ENCODE measurements at places on chromosomes 6 and 20.
A peak's percentile ranks its signal among the peaks of the same experiment; 100 is the strongest.

GRCh38 chr6:70666706-70667105 lies 977 bp upstream of the SMAP1 start:
- no peak for DNase-seq

DNA sequence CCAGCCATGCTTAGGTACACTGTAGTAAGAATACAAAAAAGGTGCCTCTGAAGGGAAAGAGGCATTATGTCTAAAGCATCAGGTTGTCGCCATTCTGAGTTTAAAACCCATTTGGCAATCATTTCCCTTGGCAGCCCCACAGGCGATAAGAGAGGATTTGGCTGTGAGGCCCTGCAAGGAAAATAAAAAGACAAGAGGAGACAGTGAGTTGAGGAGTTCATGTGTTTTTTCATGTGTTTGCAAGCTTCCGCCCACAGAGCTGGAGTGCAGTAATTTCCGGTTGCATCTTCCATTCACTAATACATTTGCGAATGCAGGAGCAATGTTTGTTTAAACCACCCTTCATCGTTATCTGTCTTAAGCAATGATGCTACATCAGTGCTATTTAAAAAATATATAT lies 138.5 kb upstream of the SOX4 start:
- DNase-seq = no peak

- no peak for DNase-seq
Measured at GRCh38 chr6:63319939-63320338, at the start of gene LGSN. TSS of gene LGSN (minus strand) at chr6:63319983. CDS start at chr6:63319943, 40 bp downstream.

DNA sequence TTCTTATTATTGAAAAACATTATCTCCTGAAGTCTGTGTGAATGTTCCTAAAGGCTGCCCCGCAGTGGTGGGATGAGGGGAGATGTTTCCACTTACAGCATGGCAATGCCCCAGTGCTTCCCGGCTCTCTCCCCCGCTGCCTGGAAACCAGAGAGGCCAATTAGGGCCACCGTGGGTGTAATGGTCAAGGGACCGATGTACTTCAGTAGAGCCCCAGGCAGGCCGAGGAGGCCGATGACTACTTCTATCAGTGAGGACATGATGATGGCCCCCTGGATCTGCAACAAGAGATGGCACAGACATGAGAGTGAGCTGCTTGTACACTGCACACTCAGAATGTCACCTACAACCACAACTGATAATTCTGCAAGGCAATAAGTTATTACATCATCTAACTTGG lies 117.8 kb downstream of the SLC23A2 start:
- DNase-seq = no peak

- no peak for DNase-seq
Measured at GRCh38 chr6:40989204-40990169, 49.5 kb downstream of the UNC5CL start.

DNA sequence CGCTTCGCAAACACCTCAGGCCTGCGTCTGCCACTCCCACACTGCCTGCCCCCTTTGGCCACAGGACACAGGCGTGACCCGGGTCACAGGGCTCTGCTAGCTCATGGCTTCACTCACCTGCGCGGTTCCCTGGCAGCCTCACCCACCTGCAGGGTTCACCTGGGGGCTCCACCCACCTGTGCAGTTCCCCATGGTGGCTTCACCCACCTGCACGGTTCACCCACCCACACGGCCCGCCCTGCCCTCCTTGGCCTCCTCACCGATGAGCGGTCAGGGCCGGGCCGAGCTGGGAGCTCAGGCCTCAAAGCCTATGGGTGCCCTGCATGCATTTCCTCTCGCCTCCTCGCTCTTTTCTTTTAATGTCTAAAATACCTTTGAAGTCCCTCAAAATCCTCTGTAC lies 54.7 kb downstream of the SMOC2 start:
- DNase-seq = no peak

- DNase-seq = no peak
Measured at GRCh38 chr20:23907579-23907978, 28.0 kb upstream of the CST5 start.

DNA sequence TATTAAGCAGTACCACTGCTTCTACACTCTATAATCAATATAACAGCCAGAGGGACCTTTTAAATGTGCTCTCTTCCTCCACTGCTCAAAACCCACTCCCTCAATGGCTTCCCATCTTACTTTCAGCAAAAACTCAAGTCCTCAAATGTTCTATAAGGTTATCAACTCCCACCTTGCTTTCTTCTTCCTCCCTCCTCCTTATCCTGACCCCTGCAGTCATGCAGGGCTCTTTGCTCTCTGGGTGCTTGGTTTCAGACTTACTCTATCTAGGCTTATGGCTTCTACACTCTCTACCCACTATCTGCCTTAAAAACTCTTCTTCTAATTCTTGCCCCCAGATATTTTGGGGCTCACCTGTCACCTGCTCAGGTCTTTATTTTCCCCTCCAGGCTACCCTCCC lies 5.3 kb downstream of the ARHGAP18 start:
- no peak for DNase-seq

DNA sequence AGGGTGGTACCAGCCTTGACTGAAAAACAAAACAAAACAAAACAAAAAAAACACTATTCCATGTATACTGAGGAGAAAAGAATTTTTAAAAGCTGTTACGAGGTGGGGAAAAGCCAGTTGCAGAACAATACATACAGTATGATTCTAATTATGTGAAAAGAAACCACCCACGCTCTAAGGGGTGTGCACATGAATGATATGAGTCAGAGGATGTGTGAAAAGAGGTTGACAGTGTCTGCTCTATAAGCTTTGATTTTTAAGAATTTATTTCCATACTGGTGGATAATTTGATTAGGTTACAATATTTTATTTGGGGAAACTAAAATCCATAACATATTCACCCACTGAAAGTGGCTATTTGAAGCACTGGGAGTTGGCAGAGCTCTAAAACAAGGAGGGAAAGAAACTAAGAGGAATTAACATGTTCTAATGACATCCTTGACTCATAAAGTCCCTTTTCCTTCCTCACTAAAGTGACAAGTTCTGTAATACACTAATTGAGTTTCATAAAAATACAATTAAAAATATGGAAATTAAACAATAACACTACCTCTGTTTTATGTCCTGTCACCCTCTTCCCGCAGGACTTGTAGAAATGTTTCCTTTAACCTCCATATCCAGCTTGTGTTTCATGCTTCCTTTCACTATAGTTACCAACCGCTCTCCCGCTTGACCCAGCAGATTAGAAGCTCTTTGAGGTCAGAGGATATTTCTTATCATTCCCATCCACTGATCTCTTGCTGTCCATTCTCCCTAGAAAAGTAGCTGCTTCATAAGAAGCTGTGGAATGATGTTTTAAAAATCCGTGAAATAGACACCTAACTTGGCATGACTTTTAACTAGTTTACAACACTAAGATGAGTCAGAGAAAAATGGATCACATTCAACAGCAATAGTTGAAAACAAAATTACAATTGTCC lies 118.6 kb upstream of the CCDC28A start:
- DNase-seq = peak; percentile 22

- no peak for DNase-seq
Measured at GRCh38 chr20:32917191-32917950, 58.6 kb downstream of the EFCAB8 start.

DNA sequence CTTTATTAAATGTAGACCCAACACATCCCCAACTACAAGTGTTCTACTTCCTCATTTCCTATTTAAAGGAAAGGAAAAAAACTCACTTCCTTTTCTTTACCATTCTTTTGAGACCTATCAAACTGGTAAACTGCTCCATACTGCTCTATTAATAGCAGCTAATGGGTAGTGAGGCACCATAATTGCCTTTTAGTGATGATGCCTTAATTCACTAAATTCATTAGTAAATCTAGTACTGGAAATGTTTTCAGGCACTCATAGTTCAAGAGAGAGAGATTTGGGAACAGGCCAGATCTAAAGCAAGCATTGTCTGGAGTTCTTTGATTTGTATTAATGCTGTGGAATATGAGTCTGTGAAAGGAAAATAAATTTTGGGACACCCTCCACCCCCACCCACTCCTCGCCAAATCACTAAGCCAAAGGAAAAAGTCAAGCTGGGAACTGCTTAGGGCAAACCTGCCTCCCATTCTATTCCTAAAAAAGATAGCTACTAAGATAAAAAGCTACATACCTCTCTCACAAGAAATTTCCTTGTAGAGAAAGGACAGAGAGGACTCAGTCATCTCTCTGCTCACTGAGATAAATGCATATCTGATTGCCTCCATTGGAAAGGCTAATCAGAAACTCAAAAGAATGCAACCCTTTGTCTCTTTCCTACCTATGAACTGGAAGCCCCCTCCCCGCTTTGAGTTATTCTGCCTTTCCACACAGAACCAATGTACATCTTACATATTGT lies 13.6 kb upstream of the IBTK start:
- no peak for DNase-seq

GRCh38 chr6:156731396-156731795 lies 45.8 kb upstream of the ARID1B start:
- no peak for DNase-seq

DNA sequence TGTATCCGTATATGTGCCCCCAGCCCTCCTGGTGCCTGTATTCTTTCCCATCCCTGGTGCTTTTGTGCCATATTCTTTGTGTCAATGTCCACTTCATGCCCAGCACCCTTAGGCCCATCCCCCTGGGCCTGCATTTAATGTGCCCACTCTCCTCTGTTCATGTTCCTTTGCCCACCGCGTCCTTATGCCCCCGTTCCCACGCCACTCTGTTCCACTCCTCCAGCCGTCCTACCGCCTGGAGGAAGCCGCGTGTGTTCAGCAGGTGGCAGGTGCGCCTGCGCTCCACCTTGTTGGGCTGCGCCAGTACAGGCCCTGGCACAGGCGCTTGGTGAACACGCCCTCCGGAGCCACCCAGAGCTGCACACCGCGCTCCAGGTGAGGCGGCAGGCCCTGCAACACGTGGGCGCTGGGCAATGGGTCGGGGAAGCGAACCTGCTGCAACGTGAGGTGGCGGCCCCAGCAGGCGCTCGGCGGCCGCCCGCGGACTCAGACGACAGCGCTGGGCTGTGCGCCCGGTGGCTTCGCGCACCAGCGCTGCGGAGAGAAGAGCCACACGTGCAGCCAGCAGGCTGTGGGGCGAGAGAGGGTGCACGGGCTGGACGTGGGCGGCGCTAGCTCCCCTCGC lies 4.0 kb upstream of the FOXS1 start:
- no peak for DNase-seq

GRCh38 chr20:58597249-58597891 lies 53.7 kb upstream of the STX16 start:
- peak; percentile 97 for DNase-seq

- DNase-seq = no peak
Measured at GRCh38 chr6:154623391-154623790, 109.8 kb upstream of the SCAF8 start.

DNA sequence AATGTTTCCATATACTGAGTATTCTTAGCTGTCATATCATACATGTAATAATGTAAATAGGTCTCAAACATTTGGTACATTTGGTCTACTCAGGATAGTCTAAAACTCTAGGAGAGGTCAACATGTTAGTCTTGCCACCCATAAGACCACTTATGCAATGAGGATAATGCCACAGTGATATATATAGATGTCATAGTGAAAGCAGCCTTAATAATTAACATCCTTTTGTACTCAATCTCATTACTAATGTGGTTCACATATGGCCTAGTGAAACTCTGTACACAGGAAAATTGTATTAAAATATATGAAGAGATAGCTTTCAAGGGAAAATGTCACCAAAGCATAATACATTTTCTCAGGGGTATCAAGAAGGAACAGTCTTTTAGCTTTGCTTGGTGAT lies 577.9 kb downstream of the TFAP2B start:
- no peak for DNase-seq

- no peak for DNase-seq
Measured at GRCh38 chr6:1594445-1595200, 15.1 kb upstream of the FOXC1 start.

- DNase-seq = no peak
Measured at GRCh38 chr20:6683021-6683977, 84.2 kb upstream of the BMP2 start.

DNA sequence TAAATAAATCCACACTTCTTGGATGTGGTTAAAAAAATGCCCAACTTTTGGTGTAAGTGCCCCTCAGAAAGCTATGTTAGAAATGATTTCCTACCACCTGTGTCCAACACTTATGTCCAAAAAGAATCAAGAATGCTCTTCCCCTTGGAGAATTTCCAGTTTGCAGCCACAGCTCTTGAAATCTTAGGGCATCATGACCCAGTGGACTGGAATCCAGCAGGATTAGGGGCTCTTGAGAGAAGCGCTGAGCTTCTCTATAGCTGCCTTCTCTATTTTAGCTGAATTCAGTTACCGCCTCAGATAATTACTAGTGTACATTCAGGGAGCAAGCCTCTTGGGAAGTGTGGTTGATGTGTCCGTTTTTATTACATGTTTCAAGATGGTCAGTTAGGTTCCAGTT lies 2.5 kb downstream of the PHACTR1 start:
- DNase-seq = no peak

GRCh38 chr6:28152531-28152930 lies 10.8 kb downstream of the ZKSCAN8 start:
- DNase-seq = no peak

- DNase-seq = no peak
Measured at GRCh38 chr20:18004384-18005031, 35.7 kb downstream of the MGME1 start.

GRCh38 chr20:19048995-19049501 lies 163.4 kb upstream of the SLC24A3 start:
- DNase-seq = peak; percentile 5

DNA sequence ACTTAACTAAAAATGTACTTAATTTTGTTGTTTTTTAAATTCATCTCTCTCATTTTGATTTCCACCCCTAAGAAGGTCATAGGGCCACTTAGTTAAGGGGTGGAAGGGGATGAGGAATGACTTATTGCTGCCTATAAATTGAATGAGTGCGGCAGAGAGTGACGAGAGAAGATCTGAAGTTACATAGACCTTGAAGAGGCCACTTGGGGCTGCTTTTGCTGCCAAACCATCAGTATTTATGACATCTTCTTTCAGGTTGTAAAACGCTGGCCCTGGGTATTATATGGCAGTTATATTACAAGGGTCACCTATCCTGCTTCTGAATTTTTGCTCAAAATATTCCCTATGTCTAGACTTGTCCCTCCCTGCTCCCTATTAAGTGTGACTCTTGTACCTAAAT lies 119.6 kb upstream of the RIMS1 start:
- DNase-seq = no peak

GRCh38 chr20:1939270-1939595 lies 44.0 kb downstream of the SIRPA start:
- no peak for DNase-seq
